Hypothalamus (tissue), 51 donors: ENCODE measurements at places on chromosomes 16 and 17.

GRCh38 chr17:81237591-81238489 is 1.0 kb downstream of the TEPSIN start:
- DNase-seq: no peak

- DNase-seq: no peak
Measured at GRCh38 chr17:69961501-69962145, 113.4 kb upstream of the KCNJ16 start.

DNA sequence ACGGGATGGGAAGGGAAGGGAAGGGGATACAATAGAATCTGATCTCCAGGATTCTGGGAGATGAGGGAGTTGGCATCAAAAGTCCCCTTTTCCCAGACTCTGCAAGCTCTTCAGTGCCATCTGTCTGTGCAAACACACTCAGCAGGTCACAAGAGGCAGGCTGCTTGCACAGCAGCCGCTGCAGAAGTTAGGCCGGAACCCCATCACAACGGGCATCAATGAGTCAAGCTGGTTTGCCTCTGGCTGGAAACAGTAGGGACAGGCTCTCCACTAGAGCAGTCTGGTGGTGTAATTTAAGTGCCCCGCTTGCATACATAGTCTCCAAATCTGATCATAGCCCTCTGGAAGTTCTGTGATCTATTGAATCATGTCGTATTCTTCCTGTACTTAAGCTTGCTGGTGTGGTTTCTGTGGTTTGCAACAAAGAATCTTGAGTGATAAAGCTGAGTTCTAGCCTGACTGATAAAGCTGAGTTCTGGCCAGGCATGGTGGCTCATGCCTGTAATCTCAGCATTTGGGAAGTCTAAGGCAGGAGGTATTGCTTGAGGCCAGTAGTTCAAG is 33.7 kb upstream of the KDM8 start:
- no peak for DNase-seq

DNA sequence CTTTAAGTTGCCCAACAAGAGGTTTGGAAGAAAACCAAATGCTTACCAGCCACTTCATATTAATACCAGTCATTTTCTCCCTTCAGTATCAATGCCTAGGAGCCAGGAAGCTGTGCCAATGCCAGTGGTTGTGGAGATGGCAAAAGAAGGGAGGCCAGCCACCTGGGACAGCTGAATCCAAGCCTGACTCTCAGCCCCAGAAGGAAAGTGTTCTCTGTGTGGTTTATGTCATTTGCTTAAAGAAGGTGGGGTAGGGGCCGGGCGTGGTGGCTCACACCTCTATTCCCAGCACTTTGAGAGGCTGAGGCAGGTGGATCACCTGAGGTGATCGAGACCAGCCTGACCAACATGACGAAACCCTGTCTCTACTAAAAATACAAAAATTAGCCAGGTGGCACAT is 13.4 kb downstream of the C17orf78 start:
- DNase-seq: no peak

DNA sequence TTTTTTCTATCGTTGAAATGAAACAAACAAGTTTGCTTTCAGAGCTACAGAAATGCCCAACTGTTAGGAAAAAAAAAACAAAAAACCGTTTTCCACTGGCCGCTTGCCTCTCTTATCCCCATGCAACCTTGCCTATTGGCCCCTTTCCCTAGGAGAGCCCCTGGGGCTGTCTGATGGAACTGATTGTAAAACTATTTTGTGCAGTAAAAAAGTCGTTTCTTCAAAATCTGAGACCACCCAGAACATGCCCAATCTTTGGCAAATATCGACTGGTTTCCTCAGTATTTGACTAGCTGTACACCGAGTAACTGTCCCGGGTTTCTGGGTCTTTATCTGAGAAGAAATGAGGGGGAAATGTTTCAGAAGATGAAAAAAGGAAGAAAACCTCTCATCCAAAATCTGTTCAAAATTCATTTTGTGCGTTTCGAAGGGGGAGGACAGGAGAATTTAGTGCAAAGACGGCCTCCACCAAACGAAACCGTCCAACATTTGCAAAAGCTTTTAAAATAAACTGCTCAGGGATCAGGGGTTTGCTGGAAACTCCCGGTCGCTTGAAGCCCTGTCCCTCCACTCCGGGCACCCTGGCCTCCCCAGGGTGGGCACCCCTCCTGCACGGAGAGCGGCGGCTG is 1.1 kb upstream of the GNAO1 start:
- DNase-seq: no peak

GRCh38 chr16:56825826-56826225 is 39.2 kb upstream of the SLC12A3 start:
- no peak for DNase-seq
